ENCODE measurements at places on chromosomes 6 and 20.

DNA sequence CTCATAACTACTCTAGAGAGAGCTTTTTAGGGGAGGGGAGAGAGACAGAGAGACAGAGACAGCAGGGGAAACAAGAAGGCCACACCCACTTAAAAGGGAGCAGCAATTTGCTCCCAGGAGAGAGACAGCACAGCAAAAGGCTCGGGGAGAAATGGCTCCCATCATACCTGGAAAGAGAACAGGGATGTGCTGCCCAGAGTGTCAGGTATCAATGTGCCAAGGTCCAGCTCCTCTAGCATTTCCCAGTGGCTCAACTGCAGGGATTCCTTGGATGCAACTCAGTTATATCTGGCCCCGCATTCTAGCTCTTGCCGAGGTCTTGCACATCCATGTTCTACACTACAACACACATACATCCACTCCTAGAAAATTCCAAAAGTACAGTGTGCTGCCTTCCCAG is 304.0 kb upstream of the CDYL start:
- no peak for DNase-seq
- no peaks in the 10 kb centered on the region for H3K27me3 ChIP-seq

DNA sequence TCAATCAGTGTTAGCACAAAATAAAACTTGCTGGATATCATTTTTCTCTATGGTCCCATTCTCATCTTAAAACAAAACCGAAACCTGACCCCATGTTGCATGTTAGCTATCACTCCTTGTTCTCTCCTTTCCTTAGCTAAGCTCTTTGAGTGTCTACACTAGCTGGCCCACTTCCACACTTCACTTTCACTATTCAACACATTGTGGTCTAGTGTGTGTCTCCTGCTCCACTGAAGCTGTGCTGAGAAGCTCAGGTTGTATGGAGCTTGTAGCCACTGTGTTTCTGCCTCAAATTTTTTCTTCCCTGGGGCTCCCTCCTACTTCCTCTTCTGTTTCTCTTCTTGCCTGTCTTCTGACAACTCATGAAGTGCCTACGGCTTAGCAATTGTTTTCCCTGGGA is 223.0 kb downstream of the NKAIN2 start:
- no peak overlapping the region for H3K4me3 ChIP-seq
- H3K4me1 ChIP-seq = peaks cover 14% of the 10 kb centered on the region
- no peaks in the 10 kb centered on the region for H3K27me3 ChIP-seq
- no peak for DNase-seq
- no peaks in the 10 kb centered on the region for H3K36me3 ChIP-seq
- no peak overlapping the region for H3K27ac ChIP-seq

DNA sequence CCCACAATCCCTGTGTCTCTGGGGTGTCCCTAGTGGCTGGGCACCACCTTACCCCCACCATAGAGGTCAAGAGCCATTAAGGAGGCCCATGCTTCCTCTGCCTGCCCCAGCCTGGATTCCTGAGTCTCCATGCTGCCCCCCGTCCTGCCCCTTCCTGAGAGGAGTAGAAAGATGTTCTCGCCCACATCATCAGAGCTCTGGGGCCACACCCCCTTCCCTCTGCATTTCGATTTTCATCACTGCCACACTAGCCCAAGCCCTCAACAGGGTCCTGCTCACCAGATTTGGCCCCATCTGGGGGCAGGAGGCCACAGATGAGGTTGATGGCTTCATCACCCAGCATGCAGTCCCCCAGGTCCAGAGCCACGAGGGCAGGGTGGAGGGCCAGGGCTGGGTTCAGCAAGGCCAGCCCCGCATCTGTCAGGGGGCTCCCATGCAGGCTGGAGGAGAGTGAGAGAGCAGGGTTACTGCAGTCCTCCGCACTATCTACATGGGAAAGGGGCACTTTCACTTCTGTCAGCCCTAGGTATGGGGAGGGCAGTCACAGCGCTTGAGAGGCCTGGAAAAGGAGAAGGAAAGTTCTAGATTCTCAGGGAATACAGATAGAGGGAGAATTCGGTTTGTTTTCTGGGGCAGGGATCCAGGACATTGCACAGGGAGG is 1.5 kb downstream of the LRRC73 start:
- peaks cover 10% of the 10 kb centered on the region for H3K36me3 ChIP-seq
- H3K4me1 ChIP-seq = peaks cover 9% of the 10 kb centered on the region
- H3K27ac ChIP-seq = peak overlapping the region; percentile 60
- peak overlapping the region; percentile 88 for H3K4me3 ChIP-seq
- peaks cover 19% of the 10 kb centered on the region for H3K27me3 ChIP-seq

DNA sequence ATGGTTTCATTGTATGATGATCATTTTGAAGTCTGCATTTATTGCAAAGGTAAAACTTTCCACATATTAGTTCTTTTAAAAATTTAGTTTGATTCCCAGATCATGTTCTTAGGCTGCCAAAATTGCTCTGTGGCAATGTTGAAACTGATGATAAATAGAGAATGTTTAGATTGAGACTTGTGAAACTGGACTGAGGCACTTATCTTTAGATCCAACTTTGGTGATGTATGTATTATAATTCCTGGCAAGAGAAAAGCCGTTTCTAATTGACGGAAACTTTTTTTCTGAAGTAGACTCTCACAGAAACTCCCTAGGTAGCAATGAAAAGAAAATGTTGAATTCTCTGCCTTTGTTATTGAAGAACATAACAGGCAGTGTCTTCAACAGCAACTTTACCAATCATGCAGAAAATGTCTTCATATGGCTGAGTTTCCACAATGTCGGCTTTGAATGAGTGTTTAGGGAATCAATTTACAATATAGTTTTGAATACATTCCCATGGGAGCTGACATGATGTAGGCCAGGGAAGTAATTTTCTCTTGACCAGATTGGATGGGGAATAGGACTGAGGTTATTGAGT is 456.2 kb downstream of the CD109 start:
- H3K36me3 ChIP-seq = no peaks in the 10 kb centered on the region
- no peak for DNase-seq
- no peak overlapping the region for H3K27ac ChIP-seq
- no peak overlapping the region for H3K4me3 ChIP-seq
- no peaks in the 10 kb centered on the region for H3K27me3 ChIP-seq
- H3K4me1 ChIP-seq = no peaks in the 10 kb centered on the region

- DNase-seq = no peak
- peaks cover 13% of the 10 kb centered on the region for H3K4me1 ChIP-seq
- H3K27me3 ChIP-seq = no peaks in the 10 kb centered on the region
- H3K27ac ChIP-seq = no peak overlapping the region
- no peak overlapping the region for H3K4me3 ChIP-seq
Measured at GRCh38 chr20:57315083-57315975, 14.3 kb upstream of the SPO11 start.

GRCh38 chr20:63639093-63639975 is 12.4 kb upstream of the GMEB2 start:
- no peaks in the 10 kb centered on the region for H3K27me3 ChIP-seq
- H3K4me3 ChIP-seq = no peak overlapping the region

DNA sequence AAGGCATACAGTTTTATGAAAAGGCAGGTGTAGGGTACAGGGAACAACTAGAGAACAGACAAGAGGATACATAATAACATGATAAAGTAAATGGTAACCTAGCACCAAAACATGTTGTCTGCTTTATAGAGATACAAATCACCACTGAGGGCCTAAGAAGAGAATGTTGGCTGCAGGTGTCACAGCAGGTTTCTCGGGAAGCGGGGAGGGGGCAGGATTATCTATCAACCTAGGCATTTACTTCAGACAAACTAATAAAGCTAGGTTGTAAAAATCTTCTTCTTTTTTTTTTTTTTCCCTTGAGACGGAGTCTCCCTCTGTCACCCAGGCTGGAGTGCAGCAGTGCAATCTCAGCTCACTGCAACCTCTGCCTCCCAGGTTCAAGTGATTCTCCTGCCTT is 22.7 kb downstream of the PIM1 start:
- H3K4me1 ChIP-seq = peaks cover 8% of the 10 kb centered on the region
- H3K27me3 ChIP-seq = peaks cover 3% of the 10 kb centered on the region
- DNase-seq = no peak
- no peak overlapping the region for H3K4me3 ChIP-seq
- H3K36me3 ChIP-seq = no peaks in the 10 kb centered on the region

DNA sequence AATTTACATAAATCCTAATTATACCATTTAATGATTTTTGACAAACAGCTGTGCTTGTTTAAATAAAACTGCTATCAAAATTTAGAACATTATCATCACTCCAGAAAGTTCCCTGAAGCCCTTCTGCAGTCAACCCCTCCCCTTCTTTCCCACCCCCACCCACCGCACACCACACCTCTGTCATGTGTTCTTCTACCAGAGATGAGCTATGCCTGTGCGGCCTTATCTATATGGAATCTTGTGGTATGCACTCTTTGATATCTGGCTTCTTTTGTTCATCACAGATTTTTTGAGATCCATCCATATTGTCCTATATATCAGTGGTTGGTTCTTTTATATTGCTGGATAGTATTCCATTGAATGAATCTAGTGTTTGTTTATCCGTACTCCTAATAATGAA is 7.2 kb downstream of the MYLIP start:
- H3K4me1 ChIP-seq = peaks cover 71% of the 10 kb centered on the region
- no peak for DNase-seq
- peaks cover 35% of the 10 kb centered on the region for H3K36me3 ChIP-seq
- H3K27ac ChIP-seq = no peak overlapping the region
- peak overlapping the region; percentile 70 for H3K4me3 ChIP-seq
- H3K27me3 ChIP-seq = no peaks in the 10 kb centered on the region

DNA sequence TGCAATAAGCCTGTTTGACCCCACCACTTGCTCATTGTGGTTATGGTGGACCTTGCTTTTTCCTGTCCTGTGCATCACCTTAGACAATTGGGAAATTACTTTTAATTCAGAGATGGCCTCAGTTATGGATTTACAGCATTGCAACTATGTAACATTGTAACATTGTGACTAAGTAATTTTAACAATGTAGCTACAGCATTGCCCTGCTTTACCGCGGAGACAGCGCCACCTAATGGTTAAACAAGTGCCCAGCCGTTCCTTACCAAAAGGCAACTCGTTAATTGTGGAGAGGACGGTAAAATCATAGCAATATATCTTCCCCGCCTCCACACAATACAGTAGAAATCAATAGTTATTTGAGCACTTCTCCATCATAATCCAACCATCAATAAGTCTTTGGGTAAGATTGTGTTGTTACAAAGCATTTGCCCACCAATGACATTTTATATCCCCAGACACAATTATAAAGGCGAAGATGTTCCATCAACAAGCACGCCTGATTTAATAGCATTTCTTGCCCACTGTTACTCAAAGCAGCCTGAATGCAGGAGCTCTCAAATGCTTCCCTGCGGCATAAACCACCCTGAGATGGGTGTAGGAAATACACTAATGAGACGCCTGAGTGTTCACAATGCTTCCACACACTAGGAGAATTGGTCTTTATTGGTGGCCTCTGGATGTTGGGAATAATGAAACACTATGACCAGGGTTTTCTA is 93.7 kb downstream of the PROKR2 start:
- H3K27ac ChIP-seq = no peak overlapping the region
- no peaks in the 10 kb centered on the region for H3K27me3 ChIP-seq
- no peak overlapping the region for H3K4me3 ChIP-seq
- no peak for DNase-seq
- H3K36me3 ChIP-seq = peaks cover 8% of the 10 kb centered on the region

DNA sequence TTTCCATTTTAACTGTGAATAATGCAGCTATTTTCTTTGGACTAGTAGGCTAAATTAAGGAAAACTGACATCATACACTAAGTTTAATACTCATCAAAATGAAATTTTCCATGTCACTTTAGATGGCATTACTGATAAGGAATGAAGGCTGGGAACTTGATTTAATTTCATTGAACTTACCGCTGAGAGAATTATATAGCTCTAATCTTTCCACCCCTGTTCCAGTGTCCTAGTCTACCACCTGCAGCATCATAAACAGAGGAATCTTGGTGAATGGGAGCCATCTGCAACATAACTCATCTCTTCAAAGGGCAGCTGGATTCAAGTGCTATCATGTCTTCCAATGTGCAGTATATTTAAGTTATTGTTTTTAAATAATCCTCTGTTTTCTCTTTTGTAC is 1395.2 kb downstream of the EPHA7 start:
- no peaks in the 10 kb centered on the region for H3K36me3 ChIP-seq
- H3K4me1 ChIP-seq = no peaks in the 10 kb centered on the region
- no peak overlapping the region for H3K27ac ChIP-seq

DNA sequence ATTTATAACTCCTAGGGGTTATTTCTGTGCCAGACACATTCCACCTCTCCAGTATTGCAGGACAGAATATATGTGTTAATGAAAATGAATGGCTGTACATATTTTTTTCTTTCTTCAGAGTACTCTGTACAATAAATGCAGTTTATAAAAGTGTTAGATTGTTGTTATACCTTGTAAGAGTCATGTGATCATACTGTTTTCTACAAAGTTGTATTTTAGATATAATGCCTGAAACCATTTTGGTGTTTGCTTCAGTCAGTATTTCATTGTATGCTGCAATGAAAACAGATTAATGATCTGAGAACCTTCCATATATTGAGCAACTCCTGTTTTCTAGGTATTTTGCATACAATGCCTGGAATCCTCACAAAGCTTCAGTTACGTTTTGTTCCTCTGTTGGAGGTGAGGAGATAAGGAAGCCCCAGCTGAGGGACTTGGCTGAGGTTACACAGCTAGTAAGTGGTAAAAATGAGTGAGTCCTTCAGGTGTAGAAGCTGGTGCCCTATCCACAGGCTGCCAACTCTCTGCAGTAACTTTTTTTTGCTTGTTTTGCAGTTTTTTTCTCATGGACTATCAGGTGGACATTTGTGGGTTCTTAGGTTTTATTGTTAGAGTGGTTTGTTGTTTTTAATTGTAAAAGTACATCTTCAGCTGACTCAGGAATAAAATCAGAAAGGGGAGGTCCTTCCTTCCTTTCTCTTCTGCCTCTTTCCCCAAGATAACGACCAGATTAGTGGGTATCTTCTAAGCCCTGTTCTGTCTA is 11.6 kb downstream of the PDCD2 start:
- no peak overlapping the region for H3K27ac ChIP-seq
- no peaks in the 10 kb centered on the region for H3K27me3 ChIP-seq
- peaks cover 11% of the 10 kb centered on the region for H3K36me3 ChIP-seq
- DNase-seq = no peak
- no peak overlapping the region for H3K4me3 ChIP-seq

GRCh38 chr6:152783217-152783878 is 32.8 kb downstream of the VIP start:
- no peaks in the 10 kb centered on the region for H3K27me3 ChIP-seq
- no peak overlapping the region for H3K27ac ChIP-seq
- no peak for DNase-seq
- no peaks in the 10 kb centered on the region for H3K4me1 ChIP-seq
- no peak overlapping the region for H3K4me3 ChIP-seq
- H3K36me3 ChIP-seq = no peaks in the 10 kb centered on the region
